ENCODE measurements at places on chromosomes 5 and 9.

DNA sequence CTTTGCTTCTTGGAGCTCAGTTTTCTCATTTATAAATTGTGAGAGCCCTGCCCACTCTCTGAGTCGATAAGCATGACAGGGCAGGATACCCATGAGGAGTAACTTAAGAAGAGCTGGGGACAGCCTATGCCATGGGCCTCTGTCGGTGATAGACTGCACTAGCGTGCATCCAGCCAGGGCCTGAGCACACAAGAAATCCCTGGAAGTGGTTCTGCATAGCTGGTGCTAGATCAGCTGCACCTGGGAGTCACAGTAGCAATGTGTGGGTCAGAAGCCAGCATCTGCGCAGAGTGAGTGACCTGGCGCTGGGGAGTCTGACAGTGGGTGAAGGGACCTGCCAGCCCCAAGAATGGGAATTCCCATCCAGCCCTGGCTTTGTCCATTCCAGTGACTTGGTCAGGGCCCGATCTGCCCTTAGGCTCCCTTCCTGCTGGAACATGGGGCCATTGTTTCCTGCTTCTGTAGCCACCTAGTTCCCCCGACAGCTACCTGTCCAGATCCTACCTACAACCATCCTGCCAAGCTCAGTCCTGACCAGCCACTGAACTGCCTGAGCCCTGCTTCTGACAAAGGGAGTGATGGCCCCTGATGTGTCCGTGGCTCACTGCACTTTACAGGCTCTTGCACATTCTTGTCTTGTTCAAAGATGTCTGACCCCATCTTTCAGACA lies 35.9 kb upstream of the NANS start:
- DNase-seq, result no peak

- DNase-seq, result no peak
These were observed 100.5 kb upstream of the SPATA31D4 start for GRCh38 chr9:81827616-81828296.

DNA sequence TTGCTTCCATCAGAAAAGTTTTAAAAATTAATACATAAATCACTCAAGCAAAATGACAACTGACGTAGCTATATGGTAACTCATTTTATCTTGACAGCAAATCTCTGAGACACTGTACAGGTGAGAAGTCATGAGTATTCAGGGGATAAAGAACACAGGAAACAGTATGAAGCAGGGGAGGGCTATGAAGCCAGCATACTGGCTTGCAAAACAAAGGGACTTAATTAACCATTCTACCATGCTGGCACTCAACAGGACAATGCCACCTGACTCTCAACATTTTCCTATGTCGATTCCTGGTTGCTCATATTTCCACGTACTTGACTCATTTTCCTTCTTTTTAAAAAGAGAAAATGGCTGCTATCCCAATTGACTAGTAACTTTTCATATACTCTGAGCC lies 151.4 kb upstream of the RETREG1 start:
- DNase-seq, result no peak

- DNase-seq, result no peak
These were observed 68.5 kb downstream of the RICTOR start for GRCh38 chr5:39005566-39006232.

- DNase-seq, result no peak
These were observed 66.7 kb downstream of the DOCK2 start for GRCh38 chr5:169703813-169704212.

DNA sequence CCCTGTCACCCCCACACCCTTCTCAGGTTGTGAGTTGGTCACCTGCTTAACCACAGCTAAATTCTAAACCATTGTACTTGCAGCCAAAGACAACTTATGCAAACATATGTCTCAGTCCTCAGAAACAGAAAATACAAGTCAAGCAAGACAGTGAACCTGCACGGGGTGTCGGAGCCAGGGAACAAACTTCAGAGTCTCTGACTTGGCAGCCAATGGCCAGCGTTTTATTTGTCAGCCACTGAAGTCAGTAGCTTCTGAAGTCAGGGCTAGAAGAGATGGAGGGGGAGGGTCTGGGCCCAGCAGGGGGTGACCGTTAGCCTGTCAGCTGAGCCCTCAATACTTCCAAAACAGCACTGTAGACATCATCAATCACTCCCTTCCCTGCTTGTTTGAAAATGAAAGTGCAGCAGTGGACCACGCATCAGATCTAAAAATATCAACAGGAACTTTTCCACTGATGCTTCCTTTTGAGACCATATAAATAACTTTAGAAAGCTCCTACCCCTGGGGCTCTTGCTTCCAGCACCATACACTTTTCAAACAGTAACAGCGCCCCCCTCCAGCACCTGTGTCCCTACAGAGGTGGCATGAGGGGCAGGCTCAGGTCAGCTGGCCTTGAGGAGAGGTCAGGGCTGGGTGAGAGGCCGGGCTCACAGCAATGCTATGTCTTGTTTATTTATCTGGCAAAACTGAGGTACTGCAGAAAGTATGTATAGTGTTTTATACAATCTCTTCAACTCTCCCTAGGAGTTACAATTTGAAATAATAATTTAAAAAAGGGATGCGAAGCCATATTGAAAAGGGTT lies 142.5 kb downstream of the ACER2 start:
- DNase-seq, result no peak

DNA sequence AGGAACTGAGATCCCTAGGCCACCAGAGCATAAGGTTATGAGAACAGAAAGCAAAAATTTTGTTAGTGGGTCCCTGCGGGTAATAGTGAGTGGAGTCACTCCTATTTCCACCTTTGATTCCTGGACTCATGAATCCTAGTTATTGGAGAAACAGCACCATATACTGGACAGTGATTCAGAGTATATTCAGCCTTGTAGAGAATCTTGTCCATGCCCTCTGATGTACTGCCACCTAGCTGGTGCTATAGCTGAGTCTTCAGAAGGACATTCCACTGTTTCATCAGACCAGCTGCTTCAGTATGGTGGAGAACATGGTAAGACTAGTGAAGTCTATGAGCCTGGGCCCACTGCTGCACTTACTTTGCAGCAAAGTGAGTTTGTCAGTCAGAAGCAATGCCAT lies 25.0 kb upstream of the ITGA2 start:
- DNase-seq, result no peak

DNA sequence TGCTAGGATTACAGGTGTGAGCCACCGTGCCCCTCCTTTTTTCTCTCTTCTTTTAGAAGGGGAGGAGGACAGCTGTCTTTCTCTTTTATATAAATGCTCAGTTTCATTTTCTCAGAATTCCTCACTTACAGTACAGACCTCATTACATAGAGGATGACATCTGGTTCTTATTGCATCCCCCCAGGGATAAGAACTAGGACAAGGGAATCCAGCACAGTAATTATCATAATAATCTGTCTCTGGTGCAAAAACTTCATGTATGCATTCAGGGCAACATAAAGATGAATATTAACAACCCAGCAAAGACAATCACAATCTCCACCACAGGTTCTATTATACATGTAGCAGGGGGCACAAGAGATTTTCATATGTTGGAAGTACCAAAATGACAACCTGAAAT lies 5.1 kb downstream of the SPZ1 start:
- no peak for DNase-seq

- DNase-seq, result no peak
These were observed 1.8 kb upstream of the GFPT2 start for GRCh38 chr5:180354966-180355365.

DNA sequence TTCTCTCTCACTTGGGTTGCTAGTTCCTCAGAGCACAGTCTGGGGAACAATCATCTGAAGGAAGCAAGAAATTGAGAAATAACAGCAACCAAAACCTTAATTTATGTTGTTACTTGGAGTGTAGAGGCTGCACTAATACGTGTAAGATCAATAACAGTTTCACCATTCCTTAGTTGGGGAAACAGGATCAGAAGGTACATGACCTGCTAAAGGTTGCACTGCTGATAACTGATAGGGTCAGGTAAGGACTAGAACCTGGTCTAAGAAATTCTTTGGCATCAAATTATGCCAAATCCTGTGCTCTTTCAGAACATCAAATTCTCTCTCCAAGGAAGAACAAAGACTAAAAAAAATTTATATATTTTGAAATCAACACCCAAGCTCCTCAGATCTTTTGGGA lies 278.6 kb upstream of the C9orf72 start:
- DNase-seq, result no peak

DNA sequence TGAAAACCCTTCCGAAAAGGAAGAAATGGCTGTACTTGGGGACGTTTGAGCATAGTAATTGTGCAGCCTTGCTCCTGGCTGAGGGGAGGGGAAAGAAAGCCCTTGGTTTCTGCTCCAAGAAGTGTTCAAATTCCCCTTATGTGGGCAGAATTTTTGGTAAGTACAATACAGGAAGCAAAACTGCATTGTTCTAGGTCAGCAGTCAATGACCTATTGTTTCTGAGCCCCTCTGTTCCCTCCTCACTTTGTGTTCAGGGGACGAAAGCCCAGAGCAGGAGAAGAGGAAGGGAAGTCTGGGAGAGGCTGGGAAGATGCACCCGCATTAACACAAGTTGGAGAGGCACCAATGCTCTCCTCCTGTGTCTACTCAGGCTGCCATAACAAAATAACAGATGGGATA lies 11.9 kb downstream of the BASP1 start:
- no peak for DNase-seq

GRCh38 chr9:68637020-68637419 lies 68.0 kb upstream of the PIP5K1B start:
- no peak for DNase-seq

GRCh38 chr9:92254381-92255337 lies 38.8 kb downstream of the IARS1 start:
- no peak for DNase-seq

GRCh38 chr9:133713960-133714495 lies 24.1 kb downstream of the SARDH start:
- DNase-seq, result no peak

- no peak for DNase-seq
These were observed 41.5 kb upstream of the NOTCH1 start for GRCh38 chr9:136587145-136587943.

DNA sequence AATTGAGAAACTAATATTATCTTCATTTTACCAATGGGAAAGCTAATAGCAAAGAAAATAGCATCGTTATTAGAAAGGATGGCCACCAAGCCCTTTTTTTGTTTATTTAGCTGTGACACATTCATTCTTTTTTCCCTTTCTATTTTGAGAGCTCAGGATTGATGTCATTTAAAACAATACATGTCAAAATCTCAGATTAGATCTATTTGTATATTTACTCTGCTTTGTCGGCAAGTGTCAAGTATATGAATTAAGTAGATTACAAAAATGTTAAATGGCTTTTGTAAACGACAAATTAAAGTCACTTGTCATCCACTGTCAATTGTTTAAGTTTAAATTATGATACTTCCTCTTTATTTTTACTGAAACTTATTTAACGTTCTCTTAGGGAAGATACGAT lies 118.9 kb downstream of the PAM start:
- DNase-seq, result no peak

DNA sequence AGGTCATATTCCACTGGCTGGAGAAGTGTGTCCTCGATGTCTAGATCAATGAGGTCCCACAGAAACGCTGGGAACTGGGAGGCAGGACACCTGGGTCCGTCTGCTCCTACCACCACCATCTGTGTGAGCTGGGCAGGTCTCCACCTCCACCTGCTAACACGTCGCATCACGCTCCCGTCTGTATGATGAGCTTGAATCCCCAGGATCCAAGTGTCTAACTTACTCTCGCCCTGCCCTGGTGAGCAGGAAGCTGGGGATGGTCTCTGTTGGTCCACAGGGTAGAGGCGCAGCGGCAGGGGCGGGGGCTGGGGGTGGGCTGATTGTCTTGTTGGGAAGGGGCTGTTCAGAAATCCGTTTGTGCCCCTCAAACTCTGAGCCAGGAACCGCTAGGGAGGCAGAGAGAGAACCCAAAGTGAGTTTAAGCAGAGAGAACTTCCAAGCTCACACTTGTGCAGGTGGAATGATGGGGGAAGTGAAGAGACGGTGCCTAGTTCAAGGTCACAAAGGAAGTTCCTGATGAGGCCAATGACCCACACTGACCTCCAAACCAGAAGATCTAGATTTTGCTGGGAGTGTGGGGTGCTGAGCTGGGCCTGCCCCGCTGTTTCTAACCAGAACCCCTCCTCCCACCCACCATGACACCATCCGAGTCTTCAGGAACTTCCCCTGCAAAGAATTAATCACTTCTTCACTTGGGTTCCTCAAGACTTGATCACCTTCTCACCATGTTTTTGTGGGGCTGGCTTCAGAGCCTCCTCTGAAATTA lies 21.1 kb downstream of the ORM2 start:
- no peak for DNase-seq

DNA sequence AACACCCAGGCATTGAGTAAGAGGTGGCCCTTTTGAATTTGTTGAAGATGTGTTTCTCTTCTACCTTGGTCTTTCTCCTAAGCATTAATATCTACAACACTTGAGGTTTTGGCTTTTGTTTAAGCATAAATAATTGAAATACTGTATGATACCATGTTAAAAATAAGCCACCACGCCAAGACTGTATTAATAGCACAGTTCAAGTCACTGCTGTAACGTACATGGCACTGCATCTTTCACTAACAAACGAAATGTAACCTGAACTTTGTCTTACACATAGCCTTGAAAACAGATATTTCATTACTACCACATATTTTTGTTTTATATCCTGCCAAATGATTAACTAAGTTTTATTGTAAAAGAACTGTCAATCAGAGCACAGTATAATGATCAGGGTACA lies 112.8 kb downstream of the MLLT3 start:
- no peak for DNase-seq

GRCh38 chr9:20043035-20043434 lies 254.2 kb upstream of the SLC24A2 start:
- DNase-seq, result no peak

Measured in activated T-cell treated with anti-CD3 and anti-CD28 coated beads for 48 hours (primary cell).